Adrenal gland (tissue), 19 donors: ENCODE measurements at places on chromosomes 1 and 21. TPM values are rescaled to one million over a fixed set of nuclear protein-coding genes. Genes with fewer than 3 reads are reported as not detected.
A peak's percentile ranks its signal among the peaks of the same experiment; 100 is the strongest.

- no peak for DNase-seq
These were observed 16.2 kb upstream of the DISC1 start for GRCh38 chr1:231610388-231610787.

GRCh38 chr1:245404952-245405351 lies 250.2 kb downstream of the KIF26B start:
- DNase-seq, result no peak

DNA sequence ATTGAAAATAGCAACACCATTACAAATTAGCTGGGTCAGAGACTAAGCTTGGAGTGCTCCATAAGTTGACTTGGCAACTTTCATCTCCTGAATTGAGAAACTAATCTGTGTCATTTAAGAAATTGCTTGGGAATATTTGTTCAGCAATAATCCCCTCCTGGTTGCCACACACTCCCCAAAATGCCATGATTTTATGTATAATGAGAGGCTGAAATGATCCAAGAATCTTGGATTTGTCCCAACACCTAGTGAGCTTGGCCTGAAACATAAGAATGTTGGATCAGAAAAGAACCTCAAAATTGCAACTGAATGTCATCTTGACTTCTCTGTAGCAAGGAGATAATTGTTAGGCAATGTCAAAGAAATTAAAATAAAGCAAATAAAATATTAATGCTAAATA lies 805.9 kb upstream of the ADAMTS5 start:
- no peak for DNase-seq

GRCh38 chr1:188668083-188668482 lies 1809.6 kb downstream of the BRINP3 start:
- DNase-seq, result no peak

- DNase-seq, result peak; percentile 76
These were observed 9.0 kb upstream of the FAM131C start for GRCh38 chr1:16082283-16083038.

GRCh38 chr1:169100208-169100607 lies 6.3 kb upstream of the ATP1B1 start:
- DNase-seq, result no peak

- no peak for DNase-seq
These were observed 5.4 kb downstream of the ZBTB48 start for GRCh38 chr1:6585081-6585722.

DNA sequence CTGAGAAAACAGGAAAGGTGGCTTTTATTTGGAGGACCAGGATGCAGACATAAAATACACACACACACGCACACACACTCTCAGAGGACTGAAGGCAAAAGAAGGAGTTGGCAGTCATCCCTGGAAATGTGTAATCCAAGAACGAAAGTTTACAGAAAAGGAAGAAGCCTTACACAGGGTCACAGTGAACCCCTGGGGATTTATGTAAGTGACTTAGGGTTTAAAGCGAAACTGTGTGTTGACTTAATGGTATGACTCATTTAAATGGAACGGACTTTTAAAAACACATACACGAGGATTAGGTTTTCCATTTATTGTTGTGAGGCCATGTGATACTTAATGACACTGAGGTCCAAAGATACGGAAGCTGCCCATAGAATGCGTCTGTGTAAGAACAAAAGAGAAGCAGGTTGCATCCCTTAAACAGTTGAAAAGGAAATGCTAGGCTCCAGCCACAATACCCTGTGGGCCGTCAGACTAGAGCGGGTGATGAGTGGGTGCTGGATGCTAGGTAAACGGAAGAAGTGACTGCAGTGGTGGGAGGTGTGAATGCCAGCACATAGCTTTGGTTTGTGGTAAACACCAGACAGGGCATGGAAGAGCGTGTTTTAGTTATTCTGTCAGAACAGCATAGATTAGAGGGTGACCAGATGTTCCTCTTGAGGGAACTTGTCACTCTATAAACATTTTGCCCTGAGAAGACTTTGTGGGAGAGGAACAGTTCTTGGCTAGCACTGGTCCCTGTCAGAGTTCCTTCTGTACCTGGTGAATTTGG lies 21.6 kb upstream of the BCL10 start:
- peak; percentile 42 for DNase-seq

ATP1A2 gene
- 0.87 TPM for total RNA-seq

GRCh38 chr1:67149179-67149770 lies 14.5 kb upstream of the C1orf141 start:
- DNase-seq, result peak; percentile 75

- no peak for DNase-seq
These were observed 289.2 kb downstream of the GRIK1 start for GRCh38 chr21:29650523-29651022.

DNA sequence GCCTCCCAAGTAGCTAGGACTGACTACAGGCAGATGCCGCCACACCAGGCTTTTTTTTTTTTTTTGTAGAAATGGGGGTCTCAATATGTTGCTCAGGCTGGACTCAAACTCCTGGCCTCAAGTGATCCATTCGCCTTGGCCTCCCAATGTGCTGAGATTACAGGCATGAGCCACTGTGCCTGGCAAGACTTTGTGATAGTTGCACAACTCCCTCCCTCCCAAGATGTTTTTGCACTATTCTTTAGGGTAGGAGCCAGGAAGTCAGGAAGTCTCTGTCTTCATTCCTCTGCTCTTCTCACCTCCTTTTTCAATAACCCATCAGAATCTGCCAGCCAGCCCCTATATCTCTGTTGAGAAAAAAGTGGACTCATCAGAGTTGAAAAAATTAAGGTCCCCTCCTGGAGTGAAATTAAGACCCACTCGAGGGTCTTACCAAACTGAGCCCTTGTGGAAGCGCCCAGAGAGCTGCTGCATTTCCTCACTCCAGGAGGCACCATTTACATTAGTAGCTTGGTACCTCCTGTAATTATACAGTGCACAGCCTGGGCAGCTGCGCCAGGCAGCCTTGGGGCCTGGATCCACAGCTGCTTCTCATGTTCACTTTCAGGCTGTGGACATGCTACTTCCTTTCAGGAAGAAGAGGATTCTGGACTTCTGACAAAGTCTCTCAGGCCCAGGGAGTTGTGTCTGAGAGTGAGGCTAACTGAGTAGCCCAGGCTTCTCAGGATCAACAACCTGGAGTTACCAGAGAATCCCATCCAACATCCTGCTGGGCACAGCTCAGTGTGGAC lies 24.0 kb downstream of the TCEA3 start:
- no peak for DNase-seq

DNA sequence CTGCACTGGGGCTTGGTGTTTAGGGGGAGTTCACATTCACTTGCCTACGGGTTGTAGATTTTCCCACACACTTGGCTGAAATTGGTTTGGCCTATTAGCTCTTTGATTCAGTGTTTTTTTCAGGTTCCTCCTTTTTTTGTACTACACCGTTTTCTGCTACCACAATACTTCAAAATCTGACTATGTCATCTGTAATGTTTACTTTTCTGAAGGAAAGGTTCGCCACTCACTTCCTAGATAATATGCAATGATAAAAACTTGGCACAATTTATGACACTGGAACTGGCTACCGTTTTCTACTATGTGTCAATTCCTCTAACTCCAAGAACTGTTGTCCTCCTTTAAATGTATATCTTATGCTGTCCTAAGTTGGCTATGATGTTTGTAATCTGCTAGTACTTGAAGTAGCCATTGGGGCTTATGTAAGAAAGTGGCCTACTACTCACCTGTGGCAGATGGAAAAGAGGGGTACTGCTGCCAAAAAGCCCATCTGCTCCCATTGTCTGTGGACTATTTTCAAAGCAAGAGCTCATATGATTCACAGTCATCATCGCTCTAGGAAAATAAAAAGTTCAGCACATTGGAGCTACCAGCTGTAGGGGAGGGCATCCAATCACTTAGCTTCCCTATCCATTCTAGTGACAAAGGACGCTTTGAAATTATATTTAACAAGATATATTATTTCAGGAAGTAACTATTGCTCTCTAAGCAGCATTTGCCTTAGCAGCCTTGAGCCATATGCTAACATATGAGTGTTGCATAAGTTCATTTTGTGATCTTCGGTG lies 42.4 kb upstream of the BACH1 start:
- no peak for DNase-seq

WNT3A gene
- not detected for total RNA-seq

- no peak for DNase-seq
These were observed 27.6 kb downstream of the C2CD2 start for GRCh38 chr21:41926117-41926806.

GRCh38 chr1:171961861-171962260 lies 120.6 kb downstream of the DNM3 start:
- DNase-seq, result no peak

DNA sequence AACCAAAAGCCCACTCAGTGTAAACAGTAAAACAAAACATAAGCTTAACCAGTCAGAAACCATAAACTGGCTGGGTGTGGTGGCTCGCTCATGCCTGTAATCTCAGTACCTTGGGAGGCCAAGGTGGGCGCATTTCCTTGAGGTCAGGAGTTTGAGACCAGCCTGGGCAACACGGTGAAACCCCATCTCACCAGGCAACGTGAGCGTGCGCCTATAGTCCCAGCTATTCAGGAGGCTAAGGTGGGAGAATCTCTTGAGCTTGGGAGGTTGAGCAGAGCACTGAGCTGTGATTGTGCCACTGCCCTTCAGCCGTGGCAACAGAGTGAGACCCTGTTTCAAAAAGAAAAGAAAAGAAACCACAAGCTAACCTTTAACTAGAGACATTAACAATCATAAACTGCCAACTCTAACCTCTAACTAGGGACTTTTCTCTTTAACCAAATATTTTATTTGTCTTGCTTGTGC lies 13.1 kb upstream of the PRRC2C start:
- DNase-seq, result no peak

GRCh38 chr1:166900987-166901386 lies 24.9 kb upstream of the TADA1 start:
- no peak for DNase-seq

RHBDL2 gene
- not detected for total RNA-seq

DNA sequence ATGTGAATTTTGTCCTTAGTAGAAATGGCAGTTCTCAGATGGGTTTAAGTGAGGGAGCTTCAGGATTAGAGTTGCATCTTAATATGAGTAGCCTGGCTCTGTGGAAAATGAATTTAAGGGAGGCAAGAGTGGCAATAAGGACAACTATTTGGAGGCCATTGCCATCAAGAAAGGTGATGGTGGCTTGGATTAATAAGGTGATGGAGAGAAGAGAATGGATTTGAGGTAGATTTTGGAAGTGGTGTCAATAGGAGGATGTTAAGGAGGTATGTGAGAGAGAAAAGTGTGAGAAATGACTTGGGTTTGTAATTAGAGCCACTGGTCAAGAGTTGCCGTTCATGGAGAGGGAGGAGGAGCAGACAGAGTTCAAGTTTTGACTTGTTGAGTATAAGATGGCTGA lies 16.3 kb downstream of the CLIC4 start:
- no peak for DNase-seq

DNA sequence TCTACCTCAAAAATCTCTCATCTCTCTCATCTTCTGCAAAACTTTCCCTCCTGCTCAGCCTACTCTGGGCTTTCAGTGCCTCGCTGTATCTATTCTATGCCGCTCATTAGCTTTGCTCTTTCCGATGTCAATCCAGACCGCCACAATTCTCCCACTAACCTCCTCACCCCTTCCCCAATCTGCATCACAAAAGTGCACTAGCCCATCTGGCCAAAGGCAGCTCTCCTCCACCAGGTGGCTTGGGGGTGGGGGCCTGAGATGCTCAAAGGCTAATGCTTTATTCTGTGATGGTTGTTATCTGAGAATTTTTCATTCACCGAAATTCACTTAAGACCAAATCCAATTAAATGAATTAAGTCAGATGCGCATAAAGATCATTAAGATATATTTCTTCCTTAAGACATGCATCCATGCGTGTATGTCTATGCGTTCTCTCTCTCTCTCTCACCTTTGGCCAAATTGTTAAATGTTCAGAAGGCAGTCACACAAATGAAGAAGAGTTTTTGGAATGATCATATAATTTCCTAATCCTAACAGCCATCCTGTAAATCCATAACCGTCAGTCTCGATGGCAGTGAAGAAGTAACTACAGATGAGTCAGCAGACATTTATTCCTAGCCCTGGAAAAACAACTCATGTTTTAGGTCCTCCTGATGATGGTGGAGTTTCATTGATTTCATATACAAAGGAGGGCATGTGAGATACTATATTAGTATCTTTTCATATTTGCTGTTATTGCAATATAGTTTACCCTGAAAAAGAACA lies 111.3 kb downstream of the C1orf21 start:
- no peak for DNase-seq

- DNase-seq, result no peak
These were observed 72.8 kb upstream of the NR5A2 start for GRCh38 chr1:199954699-199955098.

DNA sequence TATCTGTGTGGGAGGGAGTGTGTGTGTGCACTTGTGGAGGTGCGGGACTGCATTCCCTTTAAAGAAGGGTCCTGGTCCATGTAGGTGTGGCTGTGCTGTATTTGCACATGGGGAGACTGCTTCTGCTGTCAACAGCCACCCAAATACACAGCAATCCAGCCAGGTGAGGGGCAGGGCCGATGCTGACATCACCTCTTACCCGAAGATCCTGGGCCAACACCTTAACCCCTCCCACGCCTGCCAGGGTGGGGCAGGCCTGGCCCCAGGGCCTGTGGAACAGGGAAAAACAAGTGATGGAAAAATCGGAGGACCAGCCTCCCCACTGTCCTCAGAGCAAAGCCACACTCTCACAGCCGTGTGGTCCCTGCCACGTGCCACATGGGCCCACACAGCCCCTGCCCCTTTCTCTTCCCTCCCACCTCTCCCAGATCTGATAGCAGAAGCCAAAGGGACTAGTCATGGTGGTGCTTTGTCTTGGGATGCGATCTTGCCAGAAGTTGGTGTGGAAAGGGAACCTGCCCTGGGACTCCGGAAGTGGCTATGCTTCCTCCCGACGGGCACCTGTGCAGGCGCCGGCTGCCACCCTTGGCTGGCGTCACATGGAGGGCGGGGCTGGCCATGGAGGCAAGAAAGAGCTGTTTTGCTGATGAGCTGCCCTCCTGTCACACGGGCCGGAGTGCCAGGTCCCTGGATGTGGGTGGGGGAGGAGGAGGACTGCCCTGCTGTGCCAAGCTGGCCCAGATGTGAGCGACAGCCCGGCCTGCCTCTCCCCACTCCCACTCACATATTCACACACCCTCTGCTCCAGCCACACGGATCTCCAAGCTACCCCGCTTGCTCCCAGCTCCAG lies 7.8 kb upstream of the CASZ1 start:
- DNase-seq, result no peak

DNA sequence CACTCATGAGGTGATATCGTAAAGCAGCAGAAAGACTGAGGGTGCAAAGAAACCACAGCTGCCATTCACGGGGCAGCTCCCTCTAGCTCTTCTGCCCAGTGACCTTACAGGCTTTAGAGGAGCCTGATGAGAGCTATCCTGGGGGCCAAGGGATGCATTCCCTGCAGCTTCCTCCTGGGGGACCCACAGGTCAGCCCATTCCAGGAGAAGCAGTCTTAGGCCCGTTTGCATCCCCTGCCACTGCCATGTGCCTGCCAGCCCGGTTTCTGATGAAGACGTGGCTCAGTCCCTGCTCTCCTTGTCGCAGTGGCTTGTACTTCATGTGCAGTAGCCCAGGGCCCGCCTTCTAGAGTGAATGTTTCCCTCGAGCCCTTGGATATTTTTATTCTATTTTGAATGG lies 22.8 kb downstream of the ATP5PO start:
- no peak for DNase-seq

TRIM67 gene
- total RNA-seq, result 1.3 TPM

- no peak for DNase-seq
These were observed 217.1 kb downstream of the RERE start for GRCh38 chr1:8600336-8600735.
